Tongue (tissue), 3 donors: ENCODE measurements at places on chromosomes 13 and 19. TPM values are rescaled to one million over a fixed set of nuclear protein-coding genes. Genes with fewer than 3 reads are reported as not detected.

DNA sequence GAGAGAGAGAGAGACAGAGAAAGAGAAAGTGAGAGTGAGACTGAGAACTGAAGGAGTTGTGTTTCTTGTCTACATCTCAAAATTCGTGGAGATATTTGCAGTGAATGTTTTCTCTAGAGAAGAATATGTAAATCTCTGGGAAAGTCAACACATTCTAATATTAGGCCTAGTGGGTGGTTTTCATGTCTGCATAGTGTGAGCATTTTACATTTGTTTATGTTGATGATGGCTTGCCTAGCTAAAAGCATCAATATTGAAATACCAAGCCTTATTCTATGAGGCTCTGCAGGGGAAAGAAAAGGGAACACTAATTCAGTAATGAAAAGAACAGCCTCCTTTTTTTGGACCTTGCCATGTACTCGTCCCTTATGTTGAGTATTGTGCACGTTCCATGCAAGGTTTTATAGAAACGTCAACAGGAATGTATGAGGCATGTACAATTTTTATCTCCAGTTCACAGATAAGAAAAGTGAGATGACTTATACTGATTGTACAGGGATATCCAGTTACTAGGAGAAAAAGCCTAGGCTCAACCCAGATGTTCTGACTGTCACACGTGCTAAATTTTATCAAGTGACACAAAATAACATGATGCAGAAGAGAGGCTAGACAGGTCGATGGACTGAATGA, 1288.9 kb upstream of the SLC10A2 start:
- DNase-seq, result no peak

DNA sequence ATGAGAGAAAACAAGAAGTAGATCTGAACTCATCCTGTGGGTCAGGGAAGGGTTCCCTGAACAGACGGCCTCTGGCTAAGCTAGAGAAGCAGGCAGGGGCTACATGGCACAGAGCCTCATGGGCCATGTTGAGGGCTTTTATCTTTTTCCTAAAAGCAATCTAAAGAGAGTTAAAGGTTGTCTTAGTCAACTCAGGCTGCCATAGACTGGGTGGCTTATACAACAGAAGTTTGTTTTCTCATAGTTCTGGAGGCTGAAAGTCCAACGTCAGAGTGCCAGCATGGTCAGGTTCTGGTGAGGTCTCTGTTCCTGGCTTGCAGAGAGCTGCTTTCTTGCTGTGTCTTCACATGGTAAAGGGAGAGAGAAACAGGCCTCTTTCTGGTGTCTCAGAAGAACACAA, 2.9 kb upstream of the MBNL2 start:
- DNase-seq, result no peak

The SYDE1 gene
- total RNA-seq, result 15.3 TPM

GRCh38 chr19:11458236-11458900, 22.5 kb downstream of the ELAVL3 start:
- no peak for DNase-seq

- peak; percentile 16 for DNase-seq
Measured at GRCh38 chr19:2820112-2820702, 539 bp downstream of the ZNF554 start.

DNA sequence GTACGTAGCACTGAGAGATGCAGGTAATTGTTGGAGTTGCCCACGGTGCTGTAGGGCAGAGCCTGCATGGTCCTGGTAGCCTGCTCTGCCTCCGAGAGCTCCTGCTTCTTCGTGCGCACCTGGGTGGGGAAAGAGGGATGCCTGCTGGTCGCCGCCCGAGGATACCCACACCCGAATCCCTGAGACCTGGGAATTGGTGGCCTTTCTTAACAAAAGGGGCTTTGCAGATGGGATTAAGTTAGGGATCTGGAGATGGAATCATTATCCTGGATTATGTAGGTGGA, 9.4 kb downstream of the C3 start:
- DNase-seq, result no peak

DNA sequence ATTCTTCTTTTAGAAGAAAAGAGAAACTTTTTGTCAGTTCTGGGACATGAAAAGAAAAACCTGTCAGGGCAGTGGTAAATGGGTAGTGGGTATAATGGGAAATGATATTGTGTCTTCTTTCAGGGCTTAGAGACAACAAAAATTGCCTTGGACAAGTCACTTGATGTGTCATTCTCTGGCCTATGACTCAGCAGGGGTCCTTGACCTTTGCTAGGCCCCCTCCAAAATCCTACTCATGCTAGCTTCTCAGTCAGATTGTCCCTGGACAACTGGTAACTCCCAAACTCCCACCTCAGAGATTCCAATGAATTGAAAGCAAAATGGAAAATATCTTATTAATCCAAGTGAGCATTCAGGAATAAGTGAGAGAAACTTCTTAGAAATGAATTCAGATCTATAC, 258.8 kb upstream of the SPRY2 start:
- no peak for DNase-seq
